ENCODE measurements at places on chromosomes 6 and 20.

DNA sequence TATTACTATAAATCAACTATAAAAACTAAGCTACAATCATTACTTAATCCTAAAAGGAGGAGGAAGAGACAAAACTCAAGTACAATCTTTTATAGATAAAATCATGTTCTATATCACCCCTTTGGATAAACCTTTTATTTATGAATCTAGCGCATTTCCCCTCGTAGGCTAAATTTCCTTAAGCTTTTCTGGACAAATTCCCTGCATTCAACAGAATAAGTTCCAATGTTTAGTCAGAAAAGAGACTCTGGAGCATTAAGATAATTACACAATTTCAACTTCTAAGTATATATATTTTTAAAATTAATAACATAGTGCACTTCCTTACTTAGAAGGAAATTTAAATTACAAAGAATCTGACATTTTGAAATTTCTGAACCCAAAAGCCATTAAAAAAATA lies 37.9 kb downstream of the ATXN1 start:
- no peak for DNase-seq

DNA sequence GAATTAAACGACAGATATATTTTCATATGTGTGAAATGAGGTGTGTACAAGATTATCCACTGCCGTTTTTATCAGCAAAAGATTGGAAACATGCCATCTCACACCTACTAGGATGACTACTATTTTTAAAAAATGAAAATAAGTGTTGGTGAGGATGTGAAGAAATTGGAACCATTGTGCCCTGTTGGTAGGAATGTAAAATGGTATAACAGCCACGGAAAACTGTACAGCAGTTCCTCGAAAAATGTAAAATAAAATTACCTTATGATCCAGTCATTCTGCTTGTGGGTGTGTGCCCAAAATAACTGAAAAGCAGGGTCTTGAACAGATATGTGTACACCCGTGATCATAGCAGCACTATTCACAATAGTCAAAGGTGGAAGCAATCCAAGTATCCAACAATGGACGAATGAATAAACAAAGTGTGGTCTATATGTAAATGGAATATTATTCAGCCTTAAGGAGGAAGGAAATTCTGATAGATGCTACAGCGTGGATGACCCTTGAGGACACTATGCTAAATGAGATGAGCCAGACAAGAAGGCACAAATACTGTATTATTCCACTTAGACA lies 27.0 kb upstream of the CCN5 start:
- no peak for DNase-seq

DNA sequence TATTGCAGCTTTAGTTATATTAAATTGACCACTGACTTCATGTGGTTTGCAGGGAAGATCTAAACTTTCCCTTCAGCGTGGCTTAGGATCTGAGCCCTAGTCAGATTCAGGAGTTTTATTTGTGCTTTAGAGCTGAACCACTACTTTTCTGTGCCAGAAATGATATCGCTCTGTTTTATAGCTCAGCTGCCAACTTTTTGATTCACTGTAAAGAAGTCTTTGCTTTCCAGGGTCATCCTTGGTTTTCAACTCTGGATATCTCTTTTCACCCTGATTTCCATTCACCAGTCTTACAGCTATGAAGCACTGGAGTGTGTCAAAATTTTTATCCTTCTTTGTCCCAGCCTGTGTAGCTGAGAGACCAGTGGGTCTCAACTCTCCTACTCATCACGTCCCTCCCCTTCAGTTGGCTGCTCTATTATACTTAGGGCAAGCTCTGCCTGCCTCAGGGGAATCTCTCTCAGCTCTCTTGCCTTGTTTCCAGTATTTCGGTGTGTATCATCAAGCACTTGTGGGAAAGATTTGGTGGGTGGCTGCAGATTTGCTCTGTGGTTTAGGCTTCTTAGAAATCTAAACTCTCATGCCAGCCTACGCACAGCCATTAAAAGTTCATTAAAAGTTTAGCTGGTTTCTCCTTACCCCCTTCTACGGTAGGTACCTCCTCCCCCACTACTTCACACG lies 425.5 kb downstream of the TENT5A start:
- no peak for DNase-seq

DNA sequence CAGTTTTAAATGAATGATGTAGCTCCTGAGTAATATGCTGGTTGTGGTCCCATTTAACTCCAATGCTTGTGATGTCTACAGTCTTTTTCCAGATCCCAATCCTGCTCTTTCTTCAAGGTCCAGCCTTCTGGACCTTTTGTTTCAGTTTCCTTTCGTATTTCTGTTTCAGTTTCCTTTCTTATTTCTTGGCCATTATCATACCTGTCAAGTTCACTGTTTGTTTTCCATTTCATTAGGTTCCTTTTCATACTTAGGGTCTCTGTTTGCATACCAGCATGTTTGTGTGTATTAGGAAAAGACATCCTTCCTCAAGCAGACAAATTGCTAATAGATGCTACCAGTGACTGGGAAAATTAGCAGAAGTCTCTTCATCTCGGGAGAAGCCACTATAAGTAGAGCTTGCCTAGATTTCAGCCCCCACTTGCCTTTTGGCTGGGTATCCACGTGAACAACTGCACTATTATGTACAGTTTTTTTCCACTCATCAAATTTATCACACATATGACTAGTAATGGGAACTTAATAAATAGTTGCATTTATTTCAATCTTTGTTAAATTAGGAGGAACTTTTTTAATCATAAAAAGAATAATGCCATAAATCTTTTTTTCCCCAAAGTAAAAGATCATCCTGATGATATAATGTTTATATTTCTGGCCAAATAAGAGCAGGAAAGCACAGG lies 583.4 kb downstream of the BCKDHB start:
- no peak for DNase-seq

GRCh38 chr20:8870652-8871051 lies 198.2 kb upstream of the PLCB4 start:
- no peak for DNase-seq

DNA sequence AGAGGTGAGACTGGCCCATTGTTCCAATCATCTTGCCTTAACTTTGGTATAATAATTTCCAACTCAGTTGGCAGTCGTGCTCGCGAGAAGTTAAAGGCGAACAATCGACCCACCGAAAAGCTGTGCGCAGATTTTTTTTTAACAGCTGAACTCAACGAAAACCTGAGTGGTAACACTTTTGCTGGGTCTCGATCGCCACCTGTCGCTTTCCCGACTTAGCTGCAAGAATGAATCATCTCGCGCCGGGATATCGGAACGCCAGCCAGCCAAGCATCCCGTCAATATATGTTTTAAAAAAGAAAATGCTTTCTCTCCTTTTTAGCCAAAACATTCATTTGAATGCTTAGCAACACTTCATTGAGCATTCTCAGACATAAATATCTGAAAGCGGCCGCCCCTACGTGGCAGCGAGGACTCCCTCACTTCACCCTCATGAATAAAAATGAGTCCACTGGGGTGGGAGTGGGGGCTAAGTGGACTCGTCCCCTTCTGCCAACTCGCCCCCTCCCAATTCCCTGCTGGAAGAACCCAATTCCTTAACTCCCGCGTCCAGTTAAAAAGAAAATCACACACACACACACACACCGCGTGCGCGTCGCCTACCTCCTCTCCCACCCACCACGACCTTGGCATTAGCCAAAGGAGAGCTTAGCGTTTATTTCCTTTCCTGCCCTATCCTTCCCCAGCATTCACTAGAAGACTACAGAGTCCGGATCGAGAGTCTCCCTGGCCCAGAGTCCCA lies 1.5 kb downstream of the COL12A1 start:
- DNase-seq, result peak; percentile 7

DNA sequence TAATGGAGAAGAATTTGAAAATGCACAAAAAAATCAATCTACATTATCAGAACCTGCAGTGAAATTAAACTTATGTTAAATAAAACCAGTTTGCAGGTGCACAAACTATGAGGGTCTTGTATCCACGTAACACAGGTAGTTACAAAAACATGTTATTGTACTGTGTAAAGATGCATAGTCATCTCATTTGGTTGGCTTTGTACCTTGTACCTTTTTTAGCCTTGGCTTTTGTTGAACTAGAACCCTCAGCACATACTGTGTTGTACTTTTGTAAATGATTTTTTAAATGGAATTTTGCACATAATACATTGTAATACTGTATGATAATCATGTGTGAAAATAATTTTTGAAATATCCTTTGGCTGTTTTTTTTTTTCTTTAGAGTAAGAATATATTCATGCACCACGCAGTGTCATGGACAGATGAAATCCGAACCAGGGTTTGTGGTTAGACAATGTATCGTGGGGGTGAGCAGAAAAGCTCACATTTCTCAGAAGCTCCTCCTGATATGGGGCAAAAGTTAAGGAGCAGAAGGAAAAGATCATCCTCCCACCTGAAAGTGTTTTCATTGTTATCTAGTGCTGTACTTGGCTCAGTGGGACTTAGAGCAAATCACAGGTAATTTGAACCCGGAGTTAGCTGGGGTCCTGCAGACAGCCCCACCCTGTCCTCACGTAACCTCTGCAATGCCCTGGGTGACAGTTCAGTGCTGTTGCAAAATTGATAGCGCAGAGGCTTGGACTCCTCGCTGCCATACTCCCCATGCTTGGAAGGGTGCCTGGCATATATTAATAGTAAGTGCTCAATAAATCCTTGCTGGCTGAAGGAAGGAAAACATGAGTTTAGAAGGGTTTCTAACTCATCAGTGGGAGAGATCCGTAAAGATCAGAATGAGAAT lies 14.8 kb upstream of the NAA20 start:
- DNase-seq, result no peak

- no peak for DNase-seq
Measured at GRCh38 chr20:61733891-61734732, 331.6 kb downstream of the TAF4 start.

DNA sequence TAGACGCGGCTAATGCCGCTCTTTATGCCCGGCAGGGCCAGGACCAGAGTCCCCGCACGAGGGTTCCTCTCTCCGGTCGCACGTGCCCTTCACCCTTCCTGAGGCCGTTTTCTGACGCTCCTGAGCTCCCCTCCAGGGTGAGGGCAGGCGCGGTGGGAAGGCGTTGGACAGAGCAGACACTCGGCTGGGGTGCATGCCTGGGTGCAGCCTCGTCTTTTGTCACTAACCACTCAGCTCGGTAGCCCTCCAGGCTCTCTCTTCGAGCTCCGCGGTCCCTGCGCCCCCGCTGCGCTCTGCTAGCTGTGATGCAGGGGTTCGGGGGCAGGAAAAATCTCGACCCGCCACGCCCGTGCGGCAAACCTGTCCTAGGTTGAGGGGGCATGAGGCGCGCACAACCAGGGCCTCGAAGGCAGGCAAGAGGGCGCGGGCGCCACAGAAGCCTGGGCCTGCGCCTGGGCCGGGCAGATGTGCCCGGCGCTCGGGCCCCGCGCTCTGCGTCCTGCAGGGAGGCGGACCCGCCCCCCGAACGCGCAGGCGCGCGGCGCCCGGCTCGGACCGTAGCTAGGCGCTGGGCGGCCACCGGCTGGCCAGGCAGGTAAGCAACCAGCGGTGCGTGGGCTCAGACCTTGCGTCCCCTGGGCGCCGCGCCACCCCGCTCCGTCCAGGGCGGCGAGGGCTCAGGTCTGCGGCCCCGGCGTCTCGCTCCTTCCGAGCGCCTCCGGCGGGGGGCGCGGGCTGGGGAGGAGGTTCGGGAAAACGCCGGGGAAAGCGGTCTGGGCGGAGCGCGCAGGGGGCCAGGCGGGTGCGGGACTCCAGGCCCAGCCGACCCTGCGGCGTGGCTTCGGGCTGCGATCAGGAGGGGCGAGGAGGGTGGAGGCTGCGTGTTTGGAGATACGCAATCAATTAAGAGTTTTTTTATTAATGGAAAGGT lies at the start of gene L3MBTL1:
Gene L3MBTL1 (plus strand): TSS at position 548 of the 931 bp plus-strand sequence. CDS start 5,807 bp downstream, outside the sequence.
- DNase-seq, result no peak

DNA sequence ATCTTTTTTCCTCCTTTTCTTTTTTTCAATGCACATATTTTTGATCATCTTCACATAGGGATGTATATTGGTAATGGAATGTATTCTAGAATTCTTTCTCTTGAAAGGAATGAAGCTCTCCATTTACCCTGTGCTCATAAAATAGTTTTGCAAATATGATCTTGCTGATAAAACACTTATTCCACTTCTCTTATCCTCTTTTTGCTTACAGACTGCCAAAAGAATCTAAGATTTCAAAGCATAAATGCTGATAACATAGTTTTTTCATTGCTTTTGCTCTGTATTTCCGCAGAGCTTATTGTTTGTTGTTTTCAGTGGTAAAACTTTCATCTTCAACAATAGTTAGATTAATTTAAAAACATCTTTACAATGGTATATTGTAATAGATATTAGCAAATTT lies 350.5 kb downstream of the PAX1 start:
- no peak for DNase-seq

GRCh38 chr6:42365021-42365420 lies 86.7 kb downstream of the TRERF1 start:
- no peak for DNase-seq

DNA sequence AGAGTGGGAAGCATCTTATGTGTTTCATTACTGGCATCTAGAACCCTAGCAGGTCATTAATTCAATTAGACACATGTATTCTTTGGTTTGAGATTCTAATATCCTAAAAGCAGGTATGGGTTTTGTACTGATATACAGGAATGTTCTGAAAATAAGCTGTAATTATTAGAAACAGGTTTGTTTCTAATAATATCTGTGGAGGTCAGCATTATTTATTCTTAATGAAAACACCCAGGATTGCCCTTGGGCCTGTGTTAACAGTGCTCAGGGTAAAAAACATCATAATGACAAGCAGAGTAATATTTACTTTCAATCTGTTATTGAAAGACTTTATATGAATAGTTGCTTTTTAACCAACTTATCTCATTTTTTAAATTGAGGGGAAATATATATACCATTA lies 8.0 kb upstream of the TULP4 start:
- DNase-seq, result no peak

- no peak for DNase-seq
Measured at GRCh38 chr20:50885781-50886180, 45.5 kb downstream of the ADNP start.

GRCh38 chr20:10856237-10857015 lies 182.6 kb upstream of the JAG1 start:
- DNase-seq, result no peak

DNA sequence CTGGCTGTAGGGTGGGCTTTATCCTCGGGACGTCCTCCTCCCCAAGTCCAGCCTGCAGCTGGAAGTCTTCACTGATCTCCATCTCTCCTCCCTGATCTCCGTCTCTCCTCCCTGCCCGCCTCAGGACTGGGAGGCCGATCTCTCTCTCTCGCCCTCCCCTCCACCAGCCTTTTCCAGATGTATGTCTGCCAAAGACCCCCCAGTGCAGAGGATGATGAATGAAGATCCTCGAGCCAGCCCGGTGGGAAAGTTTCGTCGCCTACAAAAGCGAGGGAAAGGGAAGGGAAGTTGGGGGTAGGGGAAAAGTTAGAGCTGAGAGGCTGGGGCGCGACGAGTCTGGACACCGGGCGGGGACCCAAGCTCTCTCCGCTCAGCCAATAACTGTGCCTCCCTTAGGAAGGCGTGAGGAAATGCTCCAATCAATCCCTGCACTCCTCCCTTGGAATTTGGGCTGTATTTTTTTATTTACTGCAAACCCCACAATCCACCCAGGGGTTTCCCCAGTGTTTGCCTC lies 595 bp upstream of the SRF start:
- no peak for DNase-seq

Data from CD4-positive, alpha-beta T cell treated with Interleukin-2 at 100 ng/mL for 4 hours (primary cell).